ENCODE measurements at places on chromosomes 6 and 20. TPM values are rescaled to one million over a fixed set of nuclear protein-coding genes. Genes with fewer than 3 reads are reported as not detected.

C6orf118 gene
- total RNA-seq = not detected

TP53INP2 gene
- 3.4 TPM for total RNA-seq

TMEM151B gene
- total RNA-seq = 0.11 TPM

SNX21 gene
- 20.8 TPM for total RNA-seq

RAMACL gene
- total RNA-seq = 2.4 TPM

TRIM38 gene
- total RNA-seq = 8.0 TPM

TGM6 gene
- not detected for total RNA-seq

DOK5 gene
- total RNA-seq = 20.3 TPM

UBD gene
- total RNA-seq = 1.9 TPM

SIGLEC1 gene
- total RNA-seq = not detected

MYCT1 gene
- total RNA-seq = 148 TPM

GJA1 gene
- total RNA-seq = 605 TPM

FLRT3 gene
- total RNA-seq = 0.18 TPM

ADGRG6 gene
- total RNA-seq = 10.0 TPM

ZNF391 gene
- 0.71 TPM for total RNA-seq

C6orf141 gene
- total RNA-seq = 6.0 TPM
